ENCODE measurements at places on chromosomes 12 and 14. TPM values are rescaled to one million over a fixed set of nuclear protein-coding genes. Genes with fewer than 3 reads are reported as not detected.

APOF gene
- not detected for total RNA-seq

DNA sequence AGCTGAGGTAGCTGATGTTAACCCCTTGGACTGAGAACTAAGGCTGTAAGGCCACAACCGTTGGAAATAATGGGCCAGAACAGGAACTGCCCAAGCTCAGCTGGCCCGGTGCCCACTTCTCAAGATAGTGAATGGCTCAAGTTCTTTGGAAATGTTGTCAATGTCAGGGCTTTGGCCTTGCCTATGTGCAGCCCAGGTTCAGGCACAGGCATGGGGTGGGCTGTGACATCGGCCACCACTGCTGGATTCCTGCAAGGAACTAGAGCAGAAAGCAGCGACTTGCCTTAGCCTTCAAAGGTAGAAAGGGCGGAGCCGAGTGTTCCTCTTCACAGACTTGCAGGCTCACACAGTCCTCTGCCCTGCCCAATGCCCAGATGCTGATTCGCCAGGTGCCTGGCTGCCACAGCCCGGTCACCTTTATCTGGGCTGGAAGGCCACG, 291.2 kb downstream of the ZFP36L1 start:
- DNase-seq: no peak

MPHOSPH9 gene
- 62.7 TPM for total RNA-seq

GRCh38 chr14:105077649-105077995, 12.4 kb upstream of the GPR132 start:
- DNase-seq: no peak

GRCh38 chr12:114506651-114507050, 100.7 kb upstream of the TBX5 start:
- no peak for DNase-seq

- no peak for DNase-seq
Measured at GRCh38 chr12:124665511-124665910, 98.1 kb upstream of the NCOR2 start.

TRHDE gene
- total RNA-seq: not detected

DNA sequence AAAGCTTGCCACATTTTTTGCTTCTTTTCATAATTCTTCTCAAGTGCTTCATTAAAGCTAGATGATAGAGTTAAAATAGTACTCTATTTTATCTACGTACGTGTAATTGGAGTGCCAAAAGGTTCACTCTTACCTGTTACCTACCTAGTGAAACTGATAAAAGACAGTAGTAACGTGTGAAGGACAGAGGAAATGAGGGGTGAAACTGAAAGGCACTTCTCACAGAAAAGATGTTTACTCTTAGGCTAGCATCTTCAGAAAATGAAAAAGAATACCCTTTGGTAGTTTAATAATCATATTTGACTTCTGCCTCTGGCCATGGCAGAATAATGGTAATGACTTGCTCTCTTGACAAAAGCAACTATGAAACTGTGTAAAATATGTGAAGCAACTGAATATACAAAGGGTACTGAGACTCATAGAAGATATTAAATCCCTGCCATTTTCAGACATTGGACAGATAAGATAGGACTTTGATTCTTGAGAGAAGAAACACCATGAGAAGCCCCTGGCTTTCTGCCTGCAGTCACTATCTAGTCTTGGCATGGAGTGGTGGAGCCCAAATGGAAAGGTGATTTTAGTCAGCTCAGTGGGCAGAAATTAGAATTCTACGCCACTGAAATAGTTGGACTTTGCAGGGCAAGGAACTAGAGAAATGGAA, 6.3 kb upstream of the EVL start:
- no peak for DNase-seq
